CD4-positive, alpha-beta T cell treated with Interleukin-10 for 1 hour (primary cell): ENCODE measurements at places on chromosomes 2 and 18.

DNA sequence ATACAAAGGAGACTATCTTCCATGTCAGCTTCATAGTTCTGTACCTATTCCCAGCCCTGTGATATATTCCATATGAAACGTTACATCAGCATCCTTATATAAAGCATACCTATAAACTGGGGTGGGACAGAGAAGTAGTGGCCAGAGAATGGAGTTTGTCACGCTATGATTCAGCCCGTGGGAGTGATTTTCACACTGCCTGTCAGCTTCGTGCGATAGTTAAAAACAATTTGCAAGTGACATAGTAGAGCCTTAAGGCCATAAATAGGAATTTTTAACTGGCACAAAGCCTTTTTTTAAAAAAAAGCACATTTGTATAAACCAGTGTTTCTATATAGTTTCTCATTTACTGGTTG lies 30.2 kb downstream of the PKP4 start:
- no peak for DNase-seq

DNA sequence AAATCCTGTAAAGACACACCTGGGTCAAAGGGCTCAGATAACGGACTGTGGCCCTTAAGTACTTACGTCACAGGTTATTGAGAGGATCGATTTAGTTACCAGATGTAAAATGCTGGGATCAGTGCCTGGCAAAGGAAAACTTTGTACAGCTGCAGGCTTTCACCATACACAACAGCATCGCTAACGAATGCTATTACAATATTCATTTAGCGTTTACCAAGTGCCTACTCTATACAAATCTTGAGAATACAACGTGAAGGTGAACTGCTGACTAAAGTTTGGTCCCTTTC lies 619 bp upstream of the MSH6 start:
- no peak for DNase-seq

DNA sequence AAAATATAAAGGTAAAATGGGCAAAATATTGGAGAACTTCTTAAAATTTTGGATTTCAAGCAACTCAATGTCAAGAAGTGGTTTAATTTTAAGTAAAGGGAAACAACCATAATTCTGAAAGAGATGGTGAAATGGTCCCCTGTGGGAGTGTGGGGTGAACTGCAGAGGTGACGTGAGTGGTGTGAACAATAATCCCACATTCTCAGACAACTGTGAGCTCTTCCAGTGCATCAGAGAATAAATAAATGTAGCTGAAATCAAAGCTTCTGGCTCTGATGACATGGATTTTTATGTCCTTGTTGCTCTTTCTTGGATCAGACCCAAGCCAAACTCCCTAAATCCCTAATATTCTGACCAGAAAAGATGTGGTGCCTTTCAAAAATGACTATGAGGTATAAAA lies 672.7 kb downstream of the ZEB2 start:
- DNase-seq = no peak

- DNase-seq = peak; percentile 93
Observed at GRCh38 chr2:108719149-108720044, at the start of gene RANBP2. RANBP2 (plus strand) TSS chr2:108719482; CDS start chr2:108719607, 125 bp downstream.

DNA sequence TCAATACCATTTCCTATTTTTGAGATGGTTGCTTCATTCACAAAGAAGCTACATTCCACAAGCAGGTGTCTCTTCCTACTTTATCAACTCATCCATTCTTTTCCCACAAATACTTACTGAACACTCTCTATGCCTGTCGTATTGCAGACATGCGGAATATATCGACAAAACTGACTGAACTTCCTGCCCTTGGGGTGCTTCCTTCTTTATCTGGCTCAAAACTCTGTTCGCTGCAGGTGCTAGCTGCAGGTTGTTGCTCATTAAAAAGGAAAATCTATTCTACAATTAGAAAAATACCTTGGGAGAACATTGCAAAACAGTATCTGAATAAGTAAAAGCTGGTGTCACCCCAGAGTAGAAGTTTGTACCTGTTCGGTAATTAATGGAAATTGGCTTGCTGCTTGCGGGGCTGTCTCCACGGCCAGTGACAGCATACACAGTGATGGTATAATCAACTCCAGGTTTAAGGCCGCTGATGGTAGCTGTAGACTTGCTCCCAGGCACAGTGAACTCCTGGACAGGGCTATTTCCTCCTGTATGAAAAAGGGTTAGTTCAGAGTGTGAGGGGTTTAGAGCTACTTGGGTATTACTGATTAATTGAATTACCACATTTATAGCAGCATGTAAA lies 52.1 kb downstream of the FN1 start:
- DNase-seq = no peak
